ENCODE measurements at places on chromosomes 1 and 21.

DNA sequence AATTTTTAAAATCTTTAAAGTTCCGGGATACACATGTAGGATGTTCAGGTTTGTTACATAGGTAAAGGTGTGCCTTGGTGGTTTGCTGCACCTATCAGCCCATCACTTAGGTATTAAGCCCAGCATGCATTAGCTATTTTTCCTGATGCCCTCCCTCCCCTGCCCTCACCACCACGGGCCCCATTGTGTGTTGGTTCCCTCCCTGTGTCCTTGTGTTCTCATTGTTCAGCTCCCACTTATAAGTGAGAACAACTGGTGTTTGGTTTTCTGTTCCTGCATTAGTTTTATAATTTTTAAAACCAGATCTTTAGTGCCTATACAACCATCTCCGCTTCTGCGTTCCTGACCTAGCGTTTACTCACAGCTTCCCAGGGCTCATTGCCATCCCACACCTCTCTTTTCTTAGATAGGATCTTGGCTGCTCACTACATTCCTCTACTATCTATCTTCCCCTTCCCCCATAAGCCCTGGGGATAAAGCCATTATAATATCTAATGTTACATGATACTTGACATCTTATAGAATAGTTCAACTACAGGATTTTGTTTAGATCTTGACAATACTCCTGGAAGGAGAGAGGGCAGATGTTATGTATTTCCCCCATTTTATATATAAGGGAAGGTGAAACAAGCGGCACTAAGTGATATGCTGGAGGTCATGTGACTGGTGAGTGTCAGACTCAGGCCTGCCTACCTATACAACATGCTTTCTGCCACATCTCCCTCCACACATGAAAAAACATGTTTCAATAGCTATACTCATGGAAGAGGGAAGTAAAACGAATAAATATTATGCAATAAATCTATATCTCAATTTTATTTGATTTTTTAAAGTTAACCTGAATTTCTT, 52.3 kb upstream of the DNAJC6 start:
- no peak for DNase-seq

GRCh38 chr1:202010180-202011015, at the start of gene ELF3:
ELF3 (plus strand) TSS chr1:202010587; CDS start chr1:202011137, 550 bp downstream.
- DNase-seq = no peak

GRCh38 chr1:97849345-97850340, 71.2 kb downstream of the DPYD start:
- no peak for DNase-seq

DNA sequence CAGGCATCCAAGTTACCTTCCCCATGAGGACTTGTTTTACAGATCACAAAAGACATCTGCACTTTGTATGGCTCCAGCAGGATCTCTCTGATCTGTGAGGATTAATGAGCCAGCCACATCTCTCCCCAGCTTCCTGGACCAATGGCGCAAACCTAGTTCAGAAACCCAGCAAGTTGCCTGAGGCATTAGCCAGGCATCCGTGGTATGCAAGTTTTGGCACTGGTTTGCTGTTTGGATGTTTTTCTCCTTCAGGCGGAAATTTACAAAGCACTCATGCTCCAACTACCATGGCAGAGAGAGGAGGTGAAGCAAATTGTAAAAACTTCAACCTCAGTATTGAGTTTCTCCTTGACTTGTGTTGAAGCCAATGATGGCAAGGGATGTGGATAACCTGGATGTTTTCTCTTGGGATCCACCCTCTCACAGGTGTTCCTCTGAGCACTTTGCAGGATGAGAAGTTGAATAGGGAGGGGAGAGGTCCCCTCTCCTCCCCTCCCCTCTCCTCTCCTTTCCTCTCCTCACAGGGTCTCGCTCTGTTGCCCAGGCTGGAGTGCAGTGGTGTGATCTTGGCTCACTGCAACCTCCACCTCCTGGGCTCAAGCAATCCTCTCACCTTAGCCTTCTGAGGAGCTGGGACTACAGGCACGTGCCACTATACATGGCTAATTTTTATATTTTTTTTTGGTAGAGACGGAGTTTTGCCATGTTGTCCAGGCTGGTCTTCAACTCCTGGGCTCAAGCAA, 25.6 kb upstream of the ENO1 start:
- no peak for DNase-seq

GRCh38 chr21:45629046-45629981, 14.2 kb upstream of the PCBP3 start:
- no peak for DNase-seq
